ENCODE measurements at places on chromosomes 4 and X. TPM values are rescaled to one million over a fixed set of nuclear protein-coding genes. Genes with fewer than 3 reads are reported as not detected.

- no peak for DNase-seq
Measured at GRCh38 chrX:41737065-41737464, 13.1 kb downstream of the GPR82 start.

GRCh38 chrX:63282828-63283227, 68.3 kb downstream of the SPIN4 start:
- DNase-seq, result no peak

DNA sequence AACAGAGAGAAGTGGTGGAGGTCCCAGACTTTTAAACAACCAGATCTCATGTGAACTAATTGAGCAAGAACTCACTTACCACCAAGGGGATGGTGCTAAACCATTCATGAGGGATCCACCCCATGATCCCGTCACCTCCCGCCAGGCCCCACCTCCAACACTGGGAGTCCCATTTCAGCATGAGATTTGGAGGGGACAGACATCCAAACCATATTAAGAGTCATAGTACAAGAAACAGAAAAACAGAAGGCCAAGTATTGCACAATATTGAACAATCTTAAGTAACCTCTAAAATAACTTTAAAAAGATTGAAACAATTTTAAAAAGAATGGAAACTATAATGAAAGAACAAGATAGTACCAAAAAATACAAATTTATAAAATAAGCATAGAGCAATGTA, 110.0 kb downstream of the CBR4 start:
- DNase-seq, result no peak

DNA sequence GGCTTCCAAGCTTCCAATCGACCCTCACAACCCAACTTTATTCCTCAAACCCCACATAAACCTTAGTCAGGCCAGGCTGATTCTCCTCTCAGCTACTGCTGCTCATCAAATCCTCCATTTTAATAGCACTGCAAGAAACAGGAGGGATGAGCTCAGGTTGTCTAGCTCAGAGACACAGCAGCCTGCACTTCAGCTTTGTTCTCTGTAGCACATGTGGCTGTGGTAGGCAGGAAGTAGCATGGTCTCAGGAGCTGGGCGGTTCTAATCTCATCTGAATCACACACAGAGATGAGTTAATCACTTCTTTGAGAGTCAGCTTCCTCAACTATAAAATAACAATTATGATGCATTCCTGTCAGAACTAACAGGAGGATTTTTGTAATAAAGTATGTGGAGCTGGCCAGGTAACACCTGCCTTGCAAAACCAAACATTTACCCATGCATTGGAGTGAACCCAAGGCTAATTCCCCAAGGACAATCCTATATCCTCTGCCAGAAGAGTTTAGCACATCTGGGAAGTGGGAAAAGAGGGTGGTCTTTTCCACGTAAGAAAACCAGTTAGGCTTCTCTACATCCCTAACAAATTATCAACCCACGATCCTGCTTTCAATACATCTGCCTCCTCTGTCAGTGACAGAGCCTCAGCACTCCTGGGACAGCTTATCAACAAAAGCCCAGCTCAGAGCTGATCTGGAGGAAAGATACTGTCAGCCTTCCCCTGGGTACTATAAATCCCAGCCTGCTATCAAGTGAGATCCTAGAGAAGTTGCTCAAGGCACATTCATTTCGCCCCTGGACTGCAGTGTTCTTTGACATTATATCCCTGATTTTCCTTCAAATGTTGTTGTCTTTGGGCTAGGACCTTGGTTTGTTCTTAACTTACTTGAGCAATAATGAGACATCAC, 32.8 kb downstream of the ELOVL6 start:
- no peak for DNase-seq

DNA sequence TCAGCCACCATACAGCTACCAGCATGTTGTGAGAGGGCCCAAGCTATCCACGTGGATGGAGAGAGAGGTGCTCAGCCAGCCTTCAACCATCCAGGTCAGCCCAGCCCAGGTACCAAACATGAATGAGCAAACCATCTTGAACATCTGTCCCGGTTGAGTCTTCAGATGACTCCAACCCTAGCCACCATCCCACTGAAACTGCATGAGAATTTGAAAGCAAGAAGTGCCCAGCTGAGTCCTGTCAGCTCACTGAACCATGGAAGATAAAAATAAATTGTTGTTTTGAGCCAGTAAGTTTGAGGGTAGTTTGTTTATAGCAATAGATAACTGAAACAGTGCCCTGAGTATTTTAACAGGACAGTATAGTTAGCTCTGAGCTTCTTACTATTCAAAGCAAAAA, 7.3 kb upstream of the SEL1L3 start:
- no peak for DNase-seq

DNA sequence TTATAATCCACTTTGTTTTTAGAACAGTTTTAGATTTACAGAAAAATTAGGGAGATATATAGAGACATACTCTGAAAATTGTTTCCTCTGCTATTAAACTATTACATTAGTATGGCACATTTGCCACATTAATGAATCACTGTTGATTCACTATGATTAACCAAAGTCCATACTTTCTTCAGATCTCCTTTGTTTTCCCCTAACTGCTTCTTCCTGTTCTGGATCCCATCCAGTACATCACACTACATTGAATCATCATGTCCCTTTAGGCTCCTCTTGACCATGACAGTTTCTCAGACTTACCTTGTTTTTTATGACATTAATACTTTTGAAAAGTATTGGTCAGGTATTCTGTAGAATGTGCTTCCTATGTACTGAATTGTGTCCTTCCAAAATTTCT, 109.2 kb upstream of the EDNRA start:
- no peak for DNase-seq

GLRA3 gene
- total RNA-seq, result not detected
